ENCODE measurements at places on chromosomes 5 and 9. TPM values are rescaled to one million over a fixed set of nuclear protein-coding genes. Genes with fewer than 3 reads are reported as not detected.

Gene RORB
- total RNA-seq, result 0.92 TPM

Gene CCT5
- 406 TPM for total RNA-seq

Gene MELK
- 6.0 TPM for total RNA-seq

Gene C5orf22
- total RNA-seq, result 15.3 TPM

Gene ABITRAM
- total RNA-seq, result 3.7 TPM

Gene NXNL2
- 1.0 TPM for total RNA-seq

Gene HSD17B3
- total RNA-seq, result not detected
